ENCODE measurements at places on chromosomes 11 and 22.

DNA sequence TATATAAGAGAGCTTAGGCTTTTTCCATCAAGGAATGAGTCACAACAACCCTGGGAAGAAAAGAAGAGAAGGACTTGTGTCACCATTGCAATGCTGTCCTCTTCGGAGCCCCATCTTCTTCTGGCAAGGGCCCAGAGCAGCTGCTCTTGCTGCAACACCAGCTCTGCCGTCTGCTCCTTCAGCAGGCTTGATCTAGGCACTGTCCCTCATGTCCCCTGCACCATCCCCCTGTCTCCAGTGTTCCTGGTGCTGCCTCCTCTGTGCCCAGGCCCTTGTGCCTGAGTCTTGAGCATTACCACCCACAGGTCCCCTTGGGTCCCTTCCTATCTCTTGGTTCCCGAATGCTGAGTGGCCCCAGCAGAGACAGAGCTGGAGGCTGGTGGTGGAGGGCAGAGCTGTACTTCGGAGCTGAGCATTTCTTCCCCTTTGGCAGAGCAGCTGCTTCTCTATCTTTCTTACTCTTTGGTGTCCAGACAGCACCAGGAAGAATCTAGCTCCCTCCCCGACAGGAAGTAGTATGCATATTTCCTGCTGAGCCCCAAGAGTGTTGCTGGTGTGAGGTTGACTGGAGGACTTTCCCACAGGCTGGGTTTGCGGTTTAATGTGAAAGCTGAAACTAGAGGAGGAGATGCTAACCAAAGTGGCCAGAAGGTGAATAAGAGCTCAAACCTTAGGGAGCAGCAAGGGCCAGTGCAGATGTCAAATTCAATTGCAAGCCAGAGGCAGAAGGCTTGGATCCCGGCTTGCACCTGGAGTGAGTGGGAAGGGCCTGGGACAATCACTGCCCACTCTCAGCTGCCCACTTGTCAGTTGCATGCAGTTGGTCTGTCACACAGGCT is 27.8 kb downstream of the WEE1 start:
- peak; percentile 95 for DNase-seq

DNA sequence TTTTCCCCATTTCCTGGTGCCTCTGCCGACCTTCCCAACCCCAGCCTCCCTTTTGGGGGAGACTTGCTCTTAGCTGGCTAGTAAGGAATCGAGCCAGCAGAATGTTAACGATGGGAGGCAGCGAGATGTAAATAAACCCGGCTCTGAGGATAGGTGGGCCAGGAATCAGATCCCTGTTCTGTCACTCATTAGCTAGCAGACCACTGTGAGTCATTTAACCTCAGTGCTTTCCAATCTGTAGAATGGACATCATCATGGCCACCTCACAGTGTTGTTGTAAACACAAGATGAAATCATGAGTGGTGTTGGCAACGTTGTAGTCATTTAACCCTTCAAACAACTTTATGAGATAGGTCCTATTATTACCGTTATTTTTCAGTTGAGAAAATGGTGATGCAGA is 208.6 kb downstream of the KIRREL3 start:
- DNase-seq: no peak

GRCh38 chr22:22815397-22816170 is 72.0 kb upstream of the IGLL5 start:
- DNase-seq: peak; percentile 91

GRCh38 chr11:65787649-65788622 is 1.1 kb downstream of the OVOL1 start:
- DNase-seq: no peak

DNA sequence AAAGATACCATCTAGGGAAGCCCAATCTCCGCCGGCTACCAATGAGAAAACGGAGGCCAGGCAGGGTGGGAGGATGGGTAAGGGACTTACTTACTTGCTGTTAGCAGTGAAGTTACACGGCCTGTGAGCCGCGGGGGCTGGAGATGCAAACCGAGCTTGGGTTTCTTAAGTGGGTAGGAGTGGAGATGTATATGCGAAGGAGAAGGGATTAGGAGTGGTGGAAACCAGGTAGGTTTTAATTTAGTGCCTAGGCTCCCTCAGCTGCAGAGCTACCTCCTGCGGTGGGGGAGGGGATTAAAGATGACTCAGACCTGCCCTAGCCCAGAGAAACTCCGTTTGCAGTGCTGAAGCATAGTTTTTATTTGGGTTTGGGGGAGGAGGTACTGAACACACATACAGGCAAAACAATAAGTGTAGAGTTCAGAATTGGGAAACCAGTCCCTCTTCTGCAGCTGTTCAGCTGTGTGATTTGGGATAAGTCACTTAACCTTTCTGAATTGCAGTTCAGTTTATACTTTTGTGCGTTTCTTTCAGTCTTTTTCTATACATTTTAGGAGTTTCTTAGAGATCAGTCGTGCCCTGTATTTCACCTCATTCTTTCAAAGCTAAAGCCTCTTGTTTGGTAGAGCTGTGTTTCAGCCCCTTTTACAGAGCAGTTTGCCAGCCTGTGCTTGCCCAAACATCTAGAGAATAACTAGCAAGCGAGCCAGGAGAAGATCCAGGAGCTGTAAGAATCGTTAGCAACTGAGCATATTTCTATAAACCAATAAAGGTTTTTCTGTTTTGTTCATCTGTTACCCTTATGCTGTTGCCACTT is 596 bp upstream of the TNRC6B start:
- peak; percentile 60 for DNase-seq

- DNase-seq: peak; percentile 49
Observed at GRCh38 chr22:22882033-22882717, 5.4 kb upstream of the IGLL5 start.

- no peak for DNase-seq
Observed at GRCh38 chr11:105699203-105699602, 89.3 kb downstream of the GRIA4 start.

- no peak for DNase-seq
Observed at GRCh38 chr22:37016134-37016910, 2.9 kb downstream of the TST start.

DNA sequence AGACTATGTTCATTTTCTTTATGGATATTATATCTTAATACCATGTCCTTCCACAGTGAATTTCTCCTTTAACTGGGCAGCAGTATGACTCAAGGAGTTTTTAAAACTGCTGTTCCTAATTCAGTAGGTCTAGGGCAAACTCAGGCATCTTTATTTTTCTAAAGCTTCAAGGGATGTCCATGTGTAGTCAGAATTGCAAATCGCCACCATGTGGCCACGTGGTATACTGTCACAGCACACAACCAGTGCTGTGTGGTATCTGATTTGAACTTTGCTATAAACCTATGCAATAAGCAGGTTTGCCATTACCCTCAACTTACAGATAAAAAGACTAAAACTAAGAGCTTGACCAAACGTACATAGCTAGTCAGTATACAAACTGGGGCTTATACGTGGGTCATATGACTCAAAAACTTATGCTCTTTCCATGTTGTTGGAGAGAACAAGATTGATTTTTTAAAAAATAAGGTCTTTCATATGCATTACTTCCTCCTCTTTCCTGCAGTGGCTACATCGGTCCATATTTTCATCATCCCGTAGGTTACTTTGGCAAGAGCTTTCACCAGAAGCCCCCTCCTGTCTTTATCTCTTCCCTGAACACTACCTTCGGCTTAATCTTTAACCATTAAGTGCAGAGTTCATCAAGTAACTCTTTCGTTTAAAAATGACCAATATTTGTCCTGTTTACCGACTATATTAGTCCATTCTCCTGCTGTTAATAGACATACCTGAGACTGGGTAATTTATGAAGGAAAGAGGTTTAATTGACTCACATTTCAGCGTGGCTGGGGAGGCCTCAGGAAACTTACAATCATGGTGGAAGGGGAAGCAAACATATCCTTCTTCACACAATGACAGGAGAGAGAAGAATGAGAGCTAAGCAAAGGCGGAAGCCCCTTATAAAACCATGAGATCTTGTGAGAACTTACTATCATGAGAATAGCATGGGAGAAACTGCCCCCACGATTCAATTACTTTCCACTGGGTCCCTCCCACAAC is 8.0 kb upstream of the HTATIP2 start:
- DNase-seq: peak; percentile 61

- peak; percentile 11 for DNase-seq
Observed at GRCh38 chr22:44200855-44201550, 20.3 kb downstream of the PARVG start.

- peak; percentile 22 for DNase-seq
Observed at GRCh38 chr11:8760896-8761295, 78.3 kb downstream of the RPL27A start.

DNA sequence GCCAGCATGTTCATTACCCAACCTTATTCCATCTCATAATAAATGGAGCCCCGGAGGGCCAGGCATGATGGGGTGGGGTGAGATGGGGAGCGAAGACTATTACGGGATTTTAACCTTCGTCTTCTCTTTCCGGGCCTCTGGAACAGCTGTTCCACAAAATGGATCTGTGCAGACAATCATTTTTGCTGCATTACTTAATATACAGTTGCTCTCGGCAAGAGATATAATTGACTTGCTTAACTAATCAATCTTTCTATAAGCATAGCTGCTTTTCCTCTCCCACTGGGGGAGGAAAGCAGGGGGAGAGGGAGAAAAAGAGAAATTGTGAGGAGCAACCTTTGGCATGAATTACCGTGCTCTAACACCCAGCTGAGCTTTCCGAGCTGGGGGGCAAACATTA is 440.4 kb downstream of the BUD13 start:
- no peak for DNase-seq

DNA sequence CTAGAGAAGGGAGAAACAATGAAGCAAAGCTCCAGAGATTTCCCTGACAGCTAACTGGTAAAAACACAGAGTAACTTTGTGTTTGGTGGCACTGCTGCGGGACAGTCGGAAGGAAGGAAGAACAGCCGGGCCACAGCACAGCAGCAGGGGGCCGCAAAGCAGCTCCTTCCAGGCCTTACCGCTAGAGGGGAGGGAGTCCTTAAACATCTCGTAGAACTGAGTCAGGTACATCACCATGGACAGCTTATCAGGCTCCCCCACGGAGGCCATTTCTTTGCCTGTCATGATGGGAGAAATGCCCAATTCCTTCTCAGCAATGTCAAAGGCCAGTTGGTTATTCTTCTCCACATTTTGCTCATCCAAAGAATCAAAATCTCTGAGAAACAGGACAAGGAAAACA is 114.6 kb upstream of the BID start:
- DNase-seq: no peak
